IMR-90 (cell line): ENCODE measurements at places on chromosomes 5 and 9.

DNA sequence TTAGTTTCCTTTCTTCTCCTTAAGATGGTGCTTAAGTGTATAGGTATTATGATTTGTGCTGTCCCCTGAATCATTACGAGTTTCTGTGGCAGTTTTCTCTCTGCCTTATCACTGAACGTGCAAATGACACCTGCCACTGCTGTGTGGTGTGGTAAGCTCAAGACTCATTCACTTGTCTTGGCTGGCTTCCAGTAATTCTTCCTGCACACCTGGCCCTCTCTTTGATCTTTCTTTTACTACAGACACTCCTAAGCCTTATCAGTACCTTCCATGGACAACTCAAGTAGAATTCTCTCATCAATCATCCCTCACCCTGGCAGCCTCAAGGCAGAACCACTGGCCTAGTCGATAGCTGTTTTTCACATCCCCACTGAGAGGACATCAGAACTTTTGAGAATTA is 82.6 kb upstream of the ADAMTS19 start:
- no peak for DNase-seq

DNA sequence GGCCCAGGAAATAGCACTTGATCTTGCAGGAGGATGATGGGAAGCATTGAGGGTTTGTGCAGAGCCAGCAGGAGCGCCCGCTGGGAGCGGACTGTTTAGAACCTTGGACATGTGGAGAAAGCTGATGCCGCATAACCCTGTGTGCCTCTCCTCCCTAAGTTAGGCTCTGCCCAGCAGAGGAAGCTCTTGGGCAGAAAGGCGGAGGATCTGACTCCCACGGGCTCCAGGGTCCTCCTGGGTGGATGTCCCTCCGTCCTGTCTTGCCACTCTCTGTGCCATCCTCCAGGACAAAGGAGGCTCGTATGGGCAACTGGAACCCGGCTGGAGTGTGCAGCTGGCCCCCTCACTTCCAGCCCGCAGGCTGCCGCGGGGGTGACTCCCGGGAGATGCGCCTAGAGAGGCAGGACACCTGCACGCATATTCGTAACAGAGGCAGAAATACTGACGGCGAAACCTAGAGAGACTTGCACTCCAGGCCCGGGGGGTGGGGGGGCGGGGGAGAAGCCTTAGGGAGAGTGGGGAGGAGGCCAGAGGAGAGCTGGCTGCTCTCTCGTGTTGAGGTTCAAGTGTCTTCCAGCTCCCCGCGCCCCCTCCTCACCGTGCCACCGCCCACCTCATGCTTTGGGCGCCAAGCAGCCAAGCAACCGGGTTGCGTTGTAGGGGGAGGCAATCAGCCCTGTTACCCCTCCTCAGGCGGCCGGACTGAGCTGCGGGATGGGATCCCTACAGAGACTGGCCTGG is 5.4 kb upstream of the FOXE1 start:
- no peak for DNase-seq

GRCh38 chr9:69090140-69090750 is 54.7 kb downstream of the FXN start:
- DNase-seq: no peak

DNA sequence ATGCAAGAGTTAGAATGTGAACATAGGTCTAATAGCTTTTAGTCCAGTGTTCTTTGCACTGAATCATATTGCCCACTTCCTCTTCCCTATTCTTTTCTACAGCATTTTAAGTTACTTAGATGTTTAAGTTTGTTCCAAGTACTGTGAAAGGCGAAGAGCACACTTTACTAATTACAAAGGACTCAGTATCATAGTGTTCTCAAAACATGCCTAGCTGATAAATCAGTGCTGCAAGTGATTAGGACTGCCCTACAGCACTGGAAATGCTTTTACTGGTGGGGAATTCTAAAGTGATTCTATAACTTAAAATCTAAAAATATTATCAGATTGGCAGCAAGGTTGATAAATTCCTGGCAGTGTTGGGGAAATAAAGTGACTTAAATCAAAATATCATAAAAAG is 177.9 kb upstream of the KCNN2 start:
- DNase-seq: peak; percentile 25

DNA sequence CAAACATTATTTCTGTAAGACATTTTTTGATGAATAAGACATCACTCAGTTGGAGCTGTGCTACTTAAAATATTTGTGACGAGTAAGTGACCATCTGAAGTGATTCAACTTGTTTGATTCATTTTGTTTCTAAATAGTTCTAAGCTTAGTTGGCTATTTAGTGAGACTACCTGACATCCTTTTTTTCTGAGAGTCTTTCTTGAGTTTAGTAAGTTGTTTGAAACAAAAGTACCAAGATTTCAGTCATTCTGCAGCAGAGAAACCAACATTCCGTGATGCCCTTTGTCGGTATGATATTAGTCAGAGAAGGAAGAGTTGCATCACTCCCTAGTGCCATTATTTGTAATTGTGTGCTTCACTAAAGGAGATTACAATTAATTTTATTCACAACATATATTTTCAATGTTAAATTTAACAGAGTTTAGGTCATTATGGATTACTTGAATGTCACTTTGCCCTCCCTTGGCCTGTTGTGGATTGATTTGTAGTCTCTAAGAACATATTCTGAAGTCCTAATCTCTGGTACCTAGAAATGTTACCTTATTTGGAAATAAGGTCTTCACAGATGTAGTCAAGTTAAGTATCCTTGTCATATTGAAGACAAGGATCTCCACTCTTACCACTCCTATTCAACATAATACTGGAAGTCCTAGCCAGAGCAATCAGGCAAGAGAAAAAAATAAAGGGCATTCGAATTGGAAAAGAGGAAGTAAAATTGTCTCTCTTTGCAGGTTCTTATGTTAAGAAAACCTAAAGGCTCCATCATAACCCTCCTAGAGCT is 212.2 kb downstream of the PCSK1 start:
- peak; percentile 77 for DNase-seq

DNA sequence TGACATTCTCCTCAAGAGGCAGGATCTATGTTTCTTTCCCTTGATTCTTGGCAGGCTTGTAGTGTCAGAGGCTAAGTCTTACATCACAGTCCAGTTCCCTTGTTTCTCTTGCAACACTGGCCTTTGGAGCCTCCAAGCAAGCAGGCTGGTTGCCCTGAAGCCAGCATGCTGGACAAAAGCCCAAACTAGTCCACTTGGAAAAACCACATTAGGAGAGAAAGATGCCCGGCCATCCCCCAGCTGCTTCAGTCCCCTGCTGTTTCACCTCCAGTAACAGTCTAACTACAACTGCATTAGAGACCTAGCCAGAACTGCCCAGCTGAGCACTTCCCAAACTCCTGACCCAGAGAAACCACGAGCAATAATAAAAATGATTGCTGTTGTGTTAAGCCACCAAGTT is 87.6 kb downstream of the ADAMTS6 start:
- DNase-seq: peak; percentile 90

DNA sequence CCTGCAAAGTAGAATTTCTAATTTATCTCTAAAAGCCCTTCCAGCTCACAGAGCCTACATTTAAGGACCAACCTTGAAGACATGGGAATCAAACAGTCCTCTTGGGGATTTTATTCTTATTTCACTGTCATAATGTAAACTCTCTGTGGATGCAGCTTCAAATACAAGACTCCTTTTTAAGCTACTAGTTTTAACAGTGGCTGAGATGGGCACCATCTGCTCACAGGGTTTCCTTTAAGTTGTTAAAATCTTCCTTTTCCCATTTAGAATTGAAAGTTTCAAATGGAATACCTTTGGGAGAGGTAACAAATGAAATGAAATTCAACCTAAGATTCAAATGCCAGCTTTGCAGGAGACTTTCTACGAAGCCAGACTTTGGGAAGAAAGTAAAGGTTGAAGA is 243.7 kb downstream of the GLIS3 start:
- no peak for DNase-seq

DNA sequence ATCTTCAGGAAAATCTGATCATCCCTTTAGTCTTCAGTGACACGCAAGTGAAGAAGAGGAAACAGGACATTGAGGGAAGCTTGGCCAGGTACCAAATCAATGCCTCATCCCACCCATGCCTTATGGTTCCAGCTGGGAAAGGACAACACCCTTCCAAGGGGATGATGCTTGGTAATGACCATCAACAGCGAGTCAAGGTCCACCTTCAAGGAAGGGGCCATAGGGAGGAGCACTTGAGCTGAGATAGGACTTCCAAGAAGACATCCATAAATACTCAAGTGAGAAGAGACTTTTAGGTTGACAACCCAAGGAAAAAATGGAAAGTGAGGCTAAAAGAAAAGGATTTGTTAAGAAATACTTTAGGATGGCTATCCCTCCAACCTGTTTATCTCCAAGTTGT is 27.1 kb upstream of the GAS1 start:
- DNase-seq: no peak

- no peak for DNase-seq
These were observed 196.4 kb downstream of the SEMA6A start for GRCh38 chr5:116378007-116378776.

GRCh38 chr5:116559673-116560164 is 14.9 kb downstream of the SEMA6A start:
- no peak for DNase-seq

GRCh38 chr9:20650750-20651299 is 28.5 kb upstream of the MLLT3 start:
- DNase-seq: no peak

DNA sequence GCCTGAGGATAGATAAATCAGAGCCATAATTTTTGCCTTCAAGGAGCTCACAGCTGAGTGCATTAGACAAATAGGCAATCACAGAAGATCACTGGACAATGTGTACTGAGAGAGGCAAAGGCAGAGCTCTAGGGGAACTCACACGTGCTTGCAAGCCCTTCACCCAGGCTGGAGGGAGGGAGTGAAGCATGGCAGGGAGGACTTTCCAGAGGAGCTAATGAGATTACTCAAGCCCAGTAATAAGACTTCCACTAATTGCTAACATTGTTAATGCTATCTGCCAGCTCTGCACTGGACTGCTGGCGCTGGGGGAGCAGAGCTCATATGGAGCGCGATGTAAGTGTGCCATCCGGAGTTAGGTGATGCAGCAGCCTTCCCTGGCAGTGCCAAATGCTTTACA is 408.4 kb downstream of the NTRK2 start:
- no peak for DNase-seq

GRCh38 chr9:135770203-135770535 is 68.2 kb downstream of the KCNT1 start:
- DNase-seq: no peak

- DNase-seq: no peak
These were observed 66.2 kb downstream of the PDE6A start for GRCh38 chr5:149878371-149878770.

GRCh38 chr5:38601133-38601862 is 44.9 kb upstream of the LIFR start:
- DNase-seq: no peak

GRCh38 chr9:103949096-103949495 is 145.0 kb upstream of the SMC2 start:
- DNase-seq: no peak

DNA sequence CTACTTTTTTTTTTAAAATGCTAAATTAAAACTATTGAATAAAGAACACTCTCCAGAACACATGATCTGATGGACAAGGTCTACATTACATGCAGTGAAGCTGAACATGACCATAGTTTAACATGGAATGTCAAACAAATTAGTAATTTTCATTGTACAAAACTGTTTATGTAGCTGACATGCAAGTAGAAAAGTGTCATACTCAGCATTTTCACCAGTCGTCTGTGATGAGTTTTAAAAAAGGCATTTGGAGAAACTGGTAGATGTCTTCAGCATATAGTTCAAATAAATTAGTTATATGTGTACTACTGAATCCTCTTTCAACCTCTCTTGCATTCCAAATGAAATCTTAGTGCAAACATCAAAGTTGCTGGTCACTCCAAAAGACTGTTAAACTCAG is 301.9 kb downstream of the FER start:
- DNase-seq: peak; percentile 13

DNA sequence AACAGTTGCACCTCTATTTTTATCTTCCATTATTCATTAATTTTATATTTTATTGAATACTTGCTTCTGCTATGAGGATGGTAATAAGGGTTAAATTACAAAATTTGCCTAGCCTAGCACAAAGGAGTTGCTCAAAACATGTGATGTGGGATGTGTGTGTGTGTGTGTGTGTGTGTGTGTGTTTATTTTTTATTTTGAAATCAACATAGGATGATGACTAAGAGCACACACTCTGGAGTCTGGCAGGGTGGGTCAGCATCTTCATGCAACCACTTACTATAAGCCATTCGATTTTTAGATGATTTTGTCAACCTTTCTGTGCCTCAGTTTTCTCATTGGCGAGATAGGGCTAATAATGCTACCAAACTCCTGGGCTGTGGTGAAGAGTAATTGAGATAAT is 57.7 kb upstream of the MAMDC2 start:
- no peak for DNase-seq

- no peak for DNase-seq
These were observed 195.3 kb upstream of the RFX3 start for GRCh38 chr9:3721096-3721495.

DNA sequence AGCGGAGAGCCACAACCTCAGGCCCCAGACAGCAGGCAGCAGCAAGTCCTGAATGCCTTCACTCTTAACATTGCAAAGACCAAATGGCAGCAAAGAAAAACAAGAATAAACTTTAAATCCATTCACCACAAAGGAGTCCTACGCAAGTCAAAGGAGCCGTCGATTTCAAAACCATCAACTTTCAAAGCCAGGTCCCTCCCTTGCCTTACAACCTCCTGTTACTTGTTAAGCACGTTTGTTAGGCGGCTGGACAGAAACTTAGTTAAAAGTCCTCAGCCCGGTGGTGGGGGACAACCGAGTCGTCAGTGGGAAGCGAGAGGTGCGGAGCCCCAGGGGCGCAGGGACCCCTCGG is 938 bp downstream of the LPAR1 start:
- DNase-seq: peak; percentile 37

GRCh38 chr5:66170195-66170919 is 26.3 kb downstream of the SREK1 start:
- DNase-seq: no peak

- DNase-seq: no peak
These were observed 34.1 kb downstream of the LAMC3 start for GRCh38 chr9:131043087-131043486.

GRCh38 chr5:132013711-132014110 is 2.3 kb upstream of the ACSL6 start:
- no peak for DNase-seq

DNA sequence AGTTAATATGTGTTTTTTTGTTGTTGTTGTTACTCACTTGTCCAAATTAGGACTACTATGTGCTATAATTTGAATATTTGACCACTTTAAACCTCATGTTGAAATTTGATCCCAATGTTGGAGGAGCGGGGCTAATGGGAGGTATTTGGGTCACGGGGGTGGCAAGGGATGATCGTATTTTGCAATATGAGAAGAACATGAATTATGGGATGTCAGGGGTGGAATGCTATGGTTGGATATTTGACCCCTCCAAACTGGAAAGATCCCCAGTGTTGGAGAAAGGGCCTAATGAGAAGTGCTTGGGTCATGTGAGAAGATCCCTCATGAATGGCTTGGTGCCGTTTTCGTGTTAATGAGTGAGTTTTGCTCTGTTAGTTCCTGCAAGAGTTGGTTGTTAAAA is 119.8 kb downstream of the NUDT12 start:
- no peak for DNase-seq

GRCh38 chr5:116772806-116773205 is 198.2 kb upstream of the SEMA6A start:
- DNase-seq: no peak

- no peak for DNase-seq
These were observed 5.1 kb downstream of the CCIN start for GRCh38 chr9:36174271-36174670.

GRCh38 chr5:62138607-62139006 is 167.4 kb upstream of the KIF2A start:
- no peak for DNase-seq

- DNase-seq: peak; percentile 64
These were observed 1.4 kb downstream of the PTGR1 start for GRCh38 chr9:111597852-111598732.
